Activated CD8-positive, alpha-beta memory T cell treated with anti-CD3 and anti-CD28 coated beads for 1 hour (primary cell): ENCODE measurements at places on chromosomes 2 and 18.

GRCh38 chr18:10923551-10924070, 225.8 kb downstream of the PIEZO2 start:
- no peak for DNase-seq

DNA sequence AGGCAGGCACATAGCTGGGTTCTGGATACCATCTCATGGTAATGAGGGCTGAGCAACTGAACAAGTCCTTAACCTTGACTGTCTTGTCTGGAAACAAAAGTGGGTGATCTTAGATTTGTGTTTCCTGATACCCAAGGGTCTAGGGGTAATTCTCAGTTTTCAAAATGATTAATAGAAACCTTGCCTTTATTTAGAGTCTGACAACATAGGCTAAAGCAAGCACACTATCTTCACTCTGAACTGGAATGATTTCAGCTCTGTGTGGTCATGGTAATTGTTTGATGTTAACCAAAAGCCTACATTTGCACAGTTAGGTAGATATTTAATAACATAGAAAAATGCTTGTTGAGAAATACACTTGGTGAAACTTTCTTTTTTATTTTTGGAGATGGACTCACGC, 6.8 kb upstream of the LAMA3 start:
- DNase-seq: no peak

GRCh38 chr2:10717628-10718027, 3.8 kb upstream of the ATP6V1C2 start:
- no peak for DNase-seq

DNA sequence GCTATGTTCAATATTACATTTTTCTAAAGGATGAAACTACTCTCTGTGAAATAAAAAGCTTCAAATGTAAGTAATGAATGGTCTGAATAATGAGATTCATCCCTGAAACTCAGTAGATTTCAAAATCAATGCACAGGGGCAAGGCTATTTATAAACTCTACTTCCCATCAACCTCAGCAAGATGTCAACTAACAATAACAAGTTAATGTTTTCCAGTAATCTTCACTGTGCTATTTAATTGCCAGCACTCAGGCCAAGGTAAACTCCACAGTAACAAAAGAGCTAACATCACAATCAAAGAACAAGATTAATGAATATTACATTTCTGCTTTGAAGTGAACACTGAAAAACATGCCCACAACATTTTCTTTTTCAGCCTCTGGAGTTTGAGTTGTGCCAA, 144.3 kb upstream of the ZFP36L2 start:
- DNase-seq: no peak

DNA sequence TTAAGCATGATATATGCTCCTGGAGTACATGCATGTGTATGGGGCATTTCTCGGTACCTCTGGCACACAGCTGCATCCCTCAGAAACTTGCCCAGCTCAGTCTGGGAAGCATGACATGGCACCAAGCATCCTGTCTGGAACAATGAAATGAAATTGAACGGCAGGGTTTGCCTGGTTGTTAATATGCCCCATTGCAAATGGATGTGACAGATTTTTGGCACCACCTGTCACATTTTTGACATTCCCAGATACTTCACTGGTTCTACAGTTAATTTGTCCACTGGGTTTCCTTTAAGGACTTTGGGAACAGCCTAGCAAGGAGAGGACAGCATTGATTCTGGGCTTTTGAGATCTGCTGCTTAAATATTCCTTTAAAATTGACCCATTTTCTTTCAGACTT, 305.8 kb downstream of the TSN start:
- no peak for DNase-seq
